Small intestine (tissue), 16 donors: ENCODE measurements at places on chromosomes 1 and 21.

- no peak for DNase-seq
Observed at GRCh38 chr1:115282807-115283208, 55.2 kb downstream of the NGF start.

- no peak for DNase-seq
Observed at GRCh38 chr1:54545916-54546635, 2.0 kb upstream of the ACOT11 start.

DNA sequence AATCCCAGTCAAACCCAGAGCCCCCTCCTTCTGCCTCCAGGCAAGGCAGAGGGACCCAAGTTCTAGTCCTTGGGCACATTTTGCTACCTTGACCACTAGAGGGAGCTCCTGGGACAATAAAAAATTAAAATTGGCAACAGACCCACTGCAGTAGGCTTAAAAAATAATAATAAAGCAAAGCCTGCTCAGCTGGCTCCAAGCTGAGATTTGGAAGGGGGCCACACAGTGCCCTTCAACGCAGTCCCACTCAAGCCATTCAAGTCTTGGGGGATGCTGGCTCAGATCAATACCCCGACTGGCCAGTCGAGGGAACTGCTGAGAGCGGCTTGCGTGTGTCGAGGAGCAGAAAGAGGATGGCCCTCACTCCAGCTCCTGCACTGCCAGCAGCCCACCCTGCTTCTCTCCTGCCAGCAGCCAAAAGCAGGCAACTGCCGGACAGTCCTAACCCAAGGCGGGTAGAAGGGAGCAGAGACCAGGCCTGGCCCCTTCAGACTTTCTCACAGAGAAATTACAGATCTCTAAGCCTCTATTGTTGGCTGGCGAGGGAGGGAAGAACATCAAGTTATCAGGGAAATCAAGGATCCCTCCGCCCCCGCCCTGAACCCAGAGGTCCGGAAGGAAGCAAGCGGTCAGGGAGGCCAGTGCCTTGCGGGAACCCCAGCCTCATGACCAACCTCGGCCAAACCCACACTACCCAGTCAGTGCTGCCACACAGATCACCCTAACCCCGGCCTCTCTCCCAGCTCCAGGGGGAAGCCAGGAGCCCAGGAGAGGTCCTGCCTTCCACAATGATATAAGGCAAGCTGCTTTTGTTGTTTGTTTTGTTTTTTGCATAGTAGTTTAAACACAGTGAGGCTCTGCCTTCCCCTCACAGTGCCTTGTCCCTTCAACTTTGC lies 4.9 kb upstream of the ALDH4A1 start:
- DNase-seq, result peak; percentile 61

DNA sequence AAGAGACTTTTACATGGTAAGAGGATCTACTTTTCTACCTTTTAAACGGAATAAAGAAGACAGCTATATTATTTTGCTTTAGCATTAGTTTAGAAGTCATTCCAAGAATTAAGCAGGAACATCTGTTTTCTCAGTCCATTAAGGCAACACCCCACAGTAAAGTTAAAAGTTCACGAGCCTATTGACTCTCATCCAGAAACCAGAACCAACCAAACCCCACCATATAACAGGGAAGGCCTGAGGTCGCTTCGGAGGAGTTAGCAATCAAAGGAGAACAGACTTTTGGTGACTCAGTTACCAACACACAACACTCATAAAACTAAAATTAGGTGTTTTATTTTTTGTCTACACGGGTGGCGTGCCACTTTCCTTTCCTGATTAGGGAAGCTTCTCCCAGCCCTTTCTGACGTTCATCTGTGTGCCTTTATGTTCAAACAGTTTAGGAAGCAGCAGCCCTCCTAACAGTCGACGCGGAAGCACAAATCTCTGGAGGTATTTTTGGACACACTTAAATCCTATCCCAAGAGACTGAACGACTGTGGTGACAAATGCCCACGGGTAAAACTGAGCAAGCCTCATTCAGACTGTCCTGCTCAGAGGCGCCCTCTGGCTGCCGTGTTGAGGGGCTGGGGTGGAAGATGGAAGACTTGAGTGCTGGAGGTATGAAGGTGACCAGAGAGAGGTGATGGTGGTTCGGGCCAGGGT lies 8.6 kb upstream of the PLA2G2C start:
- DNase-seq, result peak; percentile 76

- no peak for DNase-seq
Observed at GRCh38 chr1:225668222-225668621, 15.3 kb upstream of the ENAH start.

DNA sequence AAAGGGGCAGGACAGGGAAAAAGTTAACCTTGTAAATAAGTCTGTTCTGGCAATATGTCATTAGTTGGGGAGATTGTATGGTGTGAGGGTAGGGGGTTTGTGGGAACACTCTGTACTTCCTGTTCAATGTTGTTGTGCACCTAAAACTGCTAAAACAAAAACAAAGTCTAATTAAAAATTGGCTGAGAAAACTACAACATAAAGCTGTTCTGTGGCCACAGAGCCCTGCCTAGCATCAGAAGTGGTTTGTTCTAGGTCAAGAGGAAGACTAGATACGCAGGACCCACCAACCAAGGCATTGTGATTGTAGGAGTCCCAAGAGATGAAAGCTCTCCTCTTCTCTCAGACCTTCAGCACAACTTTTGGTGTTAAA lies 81.0 kb upstream of the LRRC8D start:
- DNase-seq, result no peak

- peak; percentile 34 for DNase-seq
Observed at GRCh38 chr1:89088572-89088971, 23.6 kb upstream of the GBP1 start.

GRCh38 chr1:222543817-222544216 lies 4.1 kb downstream of the HHIPL2 start:
- DNase-seq, result no peak

GRCh38 chr1:246002725-246003441 lies 504.2 kb downstream of the SMYD3 start:
- peak; percentile 89 for DNase-seq

DNA sequence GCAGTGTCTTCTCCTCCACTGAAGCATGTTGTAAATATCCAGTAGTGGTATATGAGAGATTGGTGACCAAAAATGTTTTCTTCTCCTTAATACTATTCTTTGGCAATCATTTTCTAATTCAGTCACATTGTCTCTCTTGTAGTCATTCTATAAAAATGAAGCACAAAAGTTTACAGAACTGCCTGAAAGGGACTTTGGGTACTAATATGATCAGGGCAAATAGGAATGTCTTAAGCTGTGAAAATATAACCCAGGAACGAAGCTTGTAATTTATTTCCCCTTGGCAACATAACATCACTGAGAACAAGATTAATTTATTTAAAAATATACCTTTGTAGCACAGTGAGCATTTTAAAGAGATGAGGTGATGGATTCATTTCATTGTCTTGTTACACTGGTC lies 4.9 kb downstream of the B3GALT2 start:
- DNase-seq, result no peak

- no peak for DNase-seq
Observed at GRCh38 chr1:212452323-212453155, 19.8 kb downstream of the NENF start.

DNA sequence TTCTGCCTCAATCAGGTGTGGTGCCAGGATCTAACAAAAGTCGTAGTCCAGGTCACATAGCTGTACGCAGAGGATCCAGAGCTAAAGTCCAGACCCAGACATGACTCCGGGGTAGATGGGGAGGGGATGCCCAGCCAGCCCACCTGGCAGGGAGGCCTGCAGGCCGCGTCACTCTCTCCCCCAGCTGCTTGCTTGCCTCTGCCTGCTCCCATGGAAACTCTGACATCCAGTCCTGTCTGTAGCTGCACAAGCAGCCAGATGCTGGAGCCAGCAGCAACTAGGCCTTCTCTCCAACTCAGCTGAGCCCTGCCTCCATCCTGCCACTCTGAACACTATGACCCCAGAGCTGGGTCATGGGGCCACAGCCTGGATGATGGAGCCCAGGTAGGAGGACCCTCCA lies 8.1 kb downstream of the COL8A2 start:
- DNase-seq, result no peak

DNA sequence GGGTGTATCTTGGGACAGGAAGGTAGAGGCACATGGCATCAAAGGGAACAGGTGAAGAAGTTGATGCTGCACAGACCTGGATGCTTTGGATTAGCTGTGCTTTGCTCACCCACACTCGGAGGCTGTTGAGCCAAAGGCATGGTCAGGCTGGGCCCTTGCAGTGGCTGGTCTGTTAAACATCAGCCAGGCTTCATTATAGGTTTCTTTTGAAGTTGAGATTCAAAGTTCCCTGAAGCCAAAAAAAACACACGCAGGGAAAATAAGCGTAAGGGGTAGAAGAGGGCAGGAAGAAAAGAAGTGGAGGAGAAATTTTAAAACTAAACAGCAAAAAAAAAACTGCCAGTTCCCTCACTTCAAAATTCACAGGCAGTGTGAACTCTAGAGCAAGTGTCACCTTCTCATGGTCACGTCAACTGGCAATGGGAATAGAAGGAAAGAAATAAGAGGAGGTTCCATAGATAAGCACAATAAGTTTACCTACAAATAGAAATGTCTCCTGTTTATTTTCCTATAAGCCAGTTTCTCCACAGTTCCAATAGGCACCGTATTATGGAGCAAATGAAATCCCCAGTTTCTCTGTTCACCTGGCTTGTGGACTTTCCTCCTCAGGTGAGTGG lies 139.5 kb downstream of the PAPPA2 start:
- no peak for DNase-seq

GRCh38 chr1:45867697-45868348 lies 64.4 kb downstream of the MAST2 start:
- DNase-seq, result no peak

- DNase-seq, result no peak
Observed at GRCh38 chr1:67688526-67689219, 3.7 kb downstream of the GADD45A start.

GRCh38 chr1:223712850-223713474 lies 623 bp downstream of the CAPN2 start:
- DNase-seq, result peak; percentile 49

GRCh38 chr1:193479187-193479586 lies 292.8 kb upstream of the B3GALT2 start:
- DNase-seq, result peak; percentile 14

DNA sequence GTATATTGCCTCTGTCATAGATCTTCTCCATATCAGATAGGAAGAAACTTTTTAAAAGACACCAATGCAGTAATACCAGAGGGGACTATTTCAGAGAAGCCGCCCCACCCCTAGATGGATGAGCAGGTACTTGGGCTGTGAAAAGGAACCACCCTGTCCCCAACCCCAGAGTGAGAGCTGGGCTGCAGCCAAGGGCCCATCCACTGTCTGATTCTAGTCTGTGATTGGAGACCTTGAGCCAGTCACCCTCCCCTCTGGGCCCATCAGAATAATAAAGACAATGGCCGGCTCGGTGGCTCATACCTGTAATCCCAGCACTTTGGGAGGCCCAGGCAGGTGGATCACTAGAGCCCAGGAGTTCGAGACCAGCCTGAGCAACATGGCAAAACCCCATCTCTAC lies 5.0 kb downstream of the CLEC20A start:
- DNase-seq, result no peak

- DNase-seq, result no peak
Observed at GRCh38 chr1:202575918-202576653, 134.2 kb downstream of the SYT2 start.

GRCh38 chr1:205041001-205041715 lies 1.9 kb upstream of the CNTN2 start:
- DNase-seq, result no peak
